ENCODE measurements at places on chromosomes 2 and 18.

DNA sequence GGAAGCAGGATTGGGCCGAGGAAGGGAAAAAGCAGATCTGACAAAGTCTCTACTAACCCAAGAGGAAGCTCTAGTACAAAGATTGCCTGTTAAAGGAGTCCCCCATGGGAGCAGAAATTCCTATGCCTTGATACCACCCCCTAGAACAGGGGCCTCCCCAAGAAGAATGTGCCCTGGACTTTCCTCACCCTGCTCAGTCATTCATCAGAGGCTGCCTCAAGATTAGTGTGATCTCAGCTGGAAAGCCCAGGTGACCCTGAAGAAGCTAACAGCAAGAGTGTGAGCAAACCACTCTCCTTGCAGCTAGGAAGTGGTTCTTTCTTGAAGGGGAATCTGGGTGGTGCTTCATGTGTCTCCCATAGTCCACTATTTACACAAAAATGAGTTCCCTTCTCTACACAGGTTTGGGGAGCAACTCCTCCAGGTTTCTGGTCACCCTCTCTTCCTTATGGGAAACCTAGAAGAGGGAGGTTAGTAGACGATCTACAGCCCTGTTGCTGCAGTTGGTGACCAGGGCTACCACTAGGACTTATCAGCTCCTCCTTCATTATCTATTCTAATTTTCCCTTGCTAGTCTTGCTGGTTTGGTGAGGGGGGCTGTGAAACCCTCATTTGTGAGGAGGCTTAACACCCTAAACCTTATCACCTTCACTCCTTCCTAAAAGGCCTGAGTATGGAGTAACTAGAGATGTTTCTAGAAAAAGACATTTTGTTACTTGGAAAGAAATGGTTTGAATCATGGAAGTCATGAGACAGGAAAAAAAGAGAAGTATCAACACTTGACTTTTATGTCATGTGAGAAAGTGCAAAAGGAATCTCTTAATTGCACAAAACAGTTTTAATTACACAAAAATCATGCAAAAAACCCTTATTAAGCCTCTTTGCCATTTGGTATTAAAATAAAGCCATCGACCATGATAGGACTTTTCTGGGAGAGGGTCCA lies 2.9 kb upstream of the WDR7 start:
- no peak for DNase-seq

DNA sequence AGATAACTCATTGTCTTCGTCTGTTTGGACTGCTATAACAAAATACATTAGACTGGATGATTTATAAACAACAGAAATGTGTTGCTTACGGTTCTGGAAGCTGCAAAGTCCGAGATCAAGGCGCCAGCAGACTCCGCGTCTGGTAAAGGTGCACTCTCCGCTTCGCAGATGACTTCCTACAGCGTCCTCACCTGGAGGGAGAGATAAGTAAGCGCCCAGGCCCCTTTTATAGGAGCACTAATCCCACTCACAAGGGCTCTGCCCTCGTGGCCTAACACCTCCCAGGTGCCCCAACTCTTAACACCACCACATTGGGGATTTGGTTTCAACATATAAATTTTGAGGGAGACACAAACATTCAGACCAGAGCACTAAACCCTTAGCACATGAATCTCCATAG lies 51.3 kb downstream of the SERTAD2 start:
- no peak for DNase-seq

DNA sequence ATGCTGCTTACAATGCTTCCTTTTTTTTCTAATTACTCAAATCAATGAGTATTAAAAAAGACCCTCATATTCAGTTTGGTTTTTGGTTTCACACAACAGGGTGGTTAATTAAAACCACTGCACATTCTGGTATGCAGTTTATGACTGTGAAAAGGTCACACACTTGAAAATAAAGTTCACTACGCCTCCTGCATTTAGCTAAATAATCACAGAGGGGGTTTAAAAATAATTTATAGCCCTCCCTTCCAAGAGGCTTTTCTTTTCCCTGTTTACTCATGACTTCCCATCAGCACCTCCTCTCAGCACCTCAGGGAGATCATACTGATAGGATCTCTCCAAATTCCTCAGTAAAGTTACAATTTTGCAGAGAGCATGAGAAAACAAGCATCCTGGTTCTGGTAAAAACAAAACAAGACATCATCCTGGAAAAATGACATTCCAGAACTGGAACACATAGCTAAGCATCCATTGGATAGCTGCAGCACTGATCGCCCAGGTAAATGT lies 129.5 kb upstream of the TMEM200C start:
- no peak for DNase-seq

DNA sequence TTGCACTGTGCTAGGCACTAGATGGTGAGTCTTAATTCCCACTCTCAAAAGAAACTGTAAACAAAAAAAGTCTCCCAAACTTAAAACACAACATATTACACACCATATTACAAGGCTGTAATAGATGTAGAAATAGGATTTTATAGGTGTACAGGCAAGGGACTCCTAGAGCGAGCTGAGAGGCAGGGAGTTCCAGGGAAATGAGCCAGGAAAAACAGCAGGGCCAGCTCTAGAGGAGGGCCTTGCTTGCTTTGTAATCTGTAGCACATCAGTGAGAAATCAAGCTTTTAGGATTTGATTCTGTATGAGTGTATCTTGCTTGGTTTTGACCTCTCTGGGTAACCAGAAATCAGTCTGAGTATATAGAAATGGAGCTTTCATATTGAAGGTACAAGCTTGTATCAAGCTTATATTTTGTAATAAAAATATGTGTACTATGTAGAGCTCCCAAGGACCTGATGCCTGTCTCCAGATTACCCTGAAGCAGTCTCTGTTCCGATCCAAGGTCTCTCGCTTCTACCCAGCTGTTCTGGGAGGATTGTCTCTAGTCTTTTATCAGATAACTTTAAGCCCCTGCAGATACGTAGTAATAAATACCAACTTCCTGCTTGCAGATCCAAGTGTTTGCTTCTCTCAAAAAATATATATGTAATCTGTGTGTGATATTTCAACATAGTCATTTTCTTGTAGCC lies 73.0 kb downstream of the MYO1B start:
- peak; percentile 6 for DNase-seq

- DNase-seq, result no peak
Measured at GRCh38 chr2:53744395-53745065, 23.1 kb upstream of the CHAC2 start.

DNA sequence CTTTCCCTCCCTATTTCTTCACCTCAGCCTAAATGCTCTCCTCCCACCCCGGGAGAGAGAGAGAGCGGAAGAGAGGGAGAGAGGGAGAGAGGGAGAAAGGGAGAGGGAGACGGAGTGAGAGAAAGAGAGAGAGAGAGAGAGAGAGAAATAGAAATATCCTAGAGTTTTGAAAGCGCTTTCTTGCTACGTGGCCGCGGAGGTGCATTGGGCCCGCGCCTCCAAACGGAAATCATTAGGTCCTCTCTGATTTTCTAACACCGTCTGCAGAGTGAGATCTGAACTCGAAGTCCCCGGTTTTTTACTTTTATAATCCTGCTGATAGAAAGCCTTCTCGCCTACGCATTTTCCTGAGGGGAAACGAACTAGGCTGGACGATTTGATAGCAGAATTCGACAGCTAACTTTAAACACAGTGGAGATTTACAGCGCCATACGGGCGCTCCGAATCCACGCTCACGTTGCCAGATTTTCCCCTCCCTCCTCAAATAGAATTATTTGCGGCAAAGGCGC lies 903 bp upstream of the EVX2 start:
- no peak for DNase-seq

- DNase-seq, result peak; percentile 23
Measured at GRCh38 chr2:56287974-56288373, 104.2 kb downstream of the CCDC85A start.

- no peak for DNase-seq
Measured at GRCh38 chr2:62435720-62436119, 70.3 kb downstream of the TMEM17 start.

DNA sequence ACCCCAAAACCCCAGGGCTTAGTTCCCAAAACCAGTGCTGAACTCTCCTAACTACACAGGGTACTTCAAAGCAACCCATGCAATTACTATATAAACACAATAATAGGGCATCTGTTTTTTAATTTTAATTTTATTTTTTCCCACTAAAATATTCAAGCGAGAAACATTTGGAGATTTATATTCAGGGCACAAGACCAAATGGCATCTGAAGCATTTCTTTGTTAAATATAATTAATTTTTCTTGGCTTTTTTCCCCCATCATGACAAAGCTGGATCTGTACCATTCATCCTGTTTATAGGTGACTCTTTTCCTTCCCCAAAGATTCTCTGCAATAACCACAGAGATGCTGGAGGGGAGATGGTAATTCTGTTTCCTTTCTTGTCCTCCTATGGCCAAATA lies 18.1 kb upstream of the HDAC4 start:
- no peak for DNase-seq

GRCh38 chr2:146986161-146986560 lies 858.7 kb upstream of the ACVR2A start:
- DNase-seq, result no peak

DNA sequence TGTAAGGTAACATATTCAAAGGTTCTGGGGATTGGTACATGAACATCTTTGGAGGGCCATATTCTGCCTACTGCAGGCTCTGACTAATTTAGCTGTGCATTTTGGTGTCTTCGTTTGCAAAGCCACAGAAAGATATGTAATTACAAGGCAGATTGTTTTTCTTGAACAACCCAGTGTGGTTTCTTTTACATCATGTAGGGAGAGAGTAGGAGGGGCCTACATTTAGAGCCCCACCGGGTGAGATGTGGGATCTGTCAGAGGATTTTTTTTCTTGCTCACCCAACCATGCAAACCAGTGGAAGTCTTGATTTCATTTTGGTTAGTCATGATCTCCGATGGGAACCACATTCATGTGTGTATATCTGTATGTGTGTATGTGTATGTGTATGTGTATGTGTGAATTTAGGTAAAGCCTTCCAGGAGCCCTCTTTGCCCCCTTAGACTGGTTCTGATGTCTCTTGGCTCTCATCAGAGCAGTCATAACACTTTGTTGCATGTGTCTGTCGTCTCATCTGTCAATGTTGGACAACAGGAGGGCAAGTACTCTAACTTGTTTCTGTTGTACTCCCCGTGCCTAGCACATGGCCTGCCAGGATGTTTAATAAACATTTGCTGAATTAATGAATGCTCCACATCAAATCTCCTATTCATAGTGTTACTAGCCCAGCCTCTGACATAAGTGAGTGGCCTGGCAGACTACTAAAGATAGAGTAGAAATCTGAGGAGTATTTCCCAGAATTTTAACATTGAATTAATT lies 239.9 kb downstream of the MTX2 start:
- no peak for DNase-seq

GRCh38 chr2:101949304-101949703 lies 42.5 kb upstream of the IL1R2 start:
- DNase-seq, result no peak

- DNase-seq, result no peak
Measured at GRCh38 chr18:32511147-32511546, 40.5 kb upstream of the GAREM1 start.

GRCh38 chr2:223884399-223884798 lies 47.0 kb upstream of the AP1S3 start:
- no peak for DNase-seq

DNA sequence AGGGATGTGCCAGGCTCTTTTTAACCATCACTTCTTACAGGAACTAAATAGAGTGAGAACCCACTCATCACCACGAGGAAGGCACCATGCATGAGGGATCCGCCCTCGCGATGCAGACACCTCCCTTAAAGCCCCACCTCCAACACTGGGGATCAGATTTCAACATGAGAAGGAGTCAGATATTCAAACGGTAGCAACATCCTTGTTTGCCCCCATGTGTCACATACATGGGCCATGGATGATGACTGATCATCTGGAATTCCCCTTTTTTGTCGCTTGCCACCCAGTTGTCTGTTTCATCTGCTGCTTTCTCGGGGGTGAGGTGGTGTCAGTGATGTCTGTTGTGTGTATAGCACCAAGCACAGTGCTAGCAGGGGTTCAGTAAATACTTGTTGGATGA lies 57.9 kb downstream of the NCK2 start:
- DNase-seq, result no peak

DNA sequence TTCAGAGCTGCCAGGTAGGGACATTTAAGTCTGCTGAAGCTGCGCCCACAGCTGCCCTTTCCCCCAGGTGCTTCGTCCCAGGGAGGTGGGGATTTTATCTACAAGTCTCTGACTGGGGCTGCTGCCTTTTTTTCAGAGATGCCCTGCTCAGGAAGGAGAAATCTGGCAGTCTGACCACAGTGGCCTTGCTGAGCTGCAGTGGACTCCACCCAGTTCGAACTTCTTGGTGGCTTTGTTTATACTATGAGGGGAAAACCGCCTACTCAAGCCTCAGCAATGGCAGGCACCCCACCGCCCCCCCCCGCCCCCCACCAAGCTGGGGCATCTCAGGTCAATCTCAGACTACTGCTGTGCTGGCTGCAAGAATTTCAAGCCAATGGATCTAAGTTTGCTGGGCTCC lies 458.1 kb upstream of the RAB12 start:
- no peak for DNase-seq

GRCh38 chr18:63175264-63175663 lies 144.3 kb downstream of the BCL2 start:
- no peak for DNase-seq

GRCh38 chr2:205650450-205650849 lies 31.9 kb upstream of the NRP2 start:
- no peak for DNase-seq

- no peak for DNase-seq
Measured at GRCh38 chr2:177738461-177739235, 333.9 kb downstream of the PDE11A start.

DNA sequence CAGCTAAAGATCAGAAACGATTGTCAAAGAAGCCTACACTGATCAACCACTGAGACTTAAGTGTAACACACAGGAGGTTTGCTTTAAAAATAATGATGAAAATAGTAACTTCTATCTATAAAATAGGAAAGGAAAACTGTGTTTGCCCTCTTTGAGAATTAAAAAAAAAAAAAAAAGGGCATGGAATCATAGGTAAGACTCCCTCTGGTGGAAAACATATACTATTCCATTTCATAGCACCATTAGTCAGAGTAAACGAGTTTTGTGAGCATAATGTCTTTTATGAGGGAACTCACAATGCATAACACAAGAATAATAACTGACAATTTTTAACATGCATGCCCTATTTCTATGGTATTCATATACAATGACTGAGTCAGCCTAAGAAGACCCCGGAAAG lies 36.3 kb downstream of the SLC35F5 start:
- peak; percentile 22 for DNase-seq

- DNase-seq, result no peak
Measured at GRCh38 chr2:159124441-159124911, 156.0 kb downstream of the TANC1 start.

DNA sequence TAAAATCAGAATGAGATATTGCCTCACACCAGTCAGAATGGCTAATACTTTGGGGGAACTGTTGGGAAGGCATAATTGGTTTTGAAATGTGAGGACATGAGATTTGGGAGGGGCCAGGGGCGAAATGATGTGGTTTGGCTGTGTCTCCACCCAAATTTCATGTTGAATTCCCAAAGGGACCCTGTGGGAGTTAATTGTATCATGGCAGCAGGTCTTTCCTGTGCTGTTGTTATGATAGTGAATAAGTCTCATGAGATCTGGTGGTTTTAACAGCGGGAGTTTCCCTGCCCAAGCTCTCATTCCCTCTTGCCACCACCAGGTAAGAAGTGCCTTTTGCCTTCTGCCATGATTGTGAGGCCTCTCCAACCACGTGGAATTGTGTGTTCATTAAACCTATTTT lies 59.6 kb downstream of the CSRNP3 start:
- no peak for DNase-seq

All from NCI-H1092 treated with DMSO at 0.1 percent for 48 hours (cell line).